Dorsolateral prefrontal cortex (tissue), 122 donors: ENCODE measurements at places on chromosomes 3 and 15. TPM values are rescaled to one million over a fixed set of nuclear protein-coding genes. Genes with fewer than 3 reads are reported as not detected.
A peak's percentile ranks its signal among the peaks of the same experiment; 100 is the strongest.

DNA sequence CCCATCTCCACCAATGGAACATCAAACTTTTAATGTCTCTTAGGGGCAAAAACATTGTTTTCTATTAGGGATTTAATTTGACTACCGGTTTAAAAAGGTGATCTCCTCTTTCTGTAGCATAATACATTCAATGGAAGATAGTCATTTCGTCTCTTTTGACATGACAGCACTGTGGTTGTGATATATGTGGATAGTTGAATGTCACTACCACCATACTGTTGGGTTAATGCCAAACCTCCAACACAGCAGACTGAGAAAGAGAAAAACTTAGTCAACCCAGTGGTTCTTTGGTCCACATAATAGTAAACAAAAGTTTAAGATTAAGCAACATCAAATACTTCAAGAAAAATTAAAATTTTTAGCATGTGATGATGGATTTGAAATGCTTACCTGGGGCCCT is 530.4 kb downstream of the AGBL1 start:
- DNase-seq, result no peak

The ACVR2B gene
- total RNA-seq, result 16.3 TPM

The SYNPR gene
- total RNA-seq, result 98.6 TPM

- no peak for DNase-seq
Measured at GRCh38 chr3:94118390-94118789, 55.5 kb downstream of the NSUN3 start.

GRCh38 chr3:24662449-24663345 is 168.0 kb upstream of the THRB start:
- DNase-seq, result no peak

DNA sequence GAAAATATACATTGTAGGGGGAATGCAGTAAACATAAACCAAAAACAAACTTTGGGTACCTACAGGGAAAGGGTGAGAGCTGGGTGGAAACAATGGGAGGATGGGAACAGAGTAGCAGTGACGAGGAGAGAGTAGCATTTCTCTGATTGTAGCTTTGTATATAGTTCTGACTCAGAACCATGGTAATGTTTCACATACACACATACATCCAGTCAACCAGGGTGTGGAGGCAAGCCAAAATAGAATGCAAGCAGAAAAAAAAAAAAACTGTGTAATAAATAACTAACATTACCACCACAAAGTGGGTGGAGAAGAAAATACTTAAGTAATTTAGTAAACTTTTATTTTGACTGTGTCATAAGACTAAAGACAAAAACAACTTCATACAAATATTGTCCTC is 27.2 kb downstream of the BCL2A1 start:
- DNase-seq, result no peak

The LPP gene
- 61.7 TPM for total RNA-seq

- DNase-seq, result no peak
Measured at GRCh38 chr3:151426341-151426657, 34.6 kb downstream of the IGSF10 start.

The ADCY5 gene
- total RNA-seq, result 75.0 TPM

DNA sequence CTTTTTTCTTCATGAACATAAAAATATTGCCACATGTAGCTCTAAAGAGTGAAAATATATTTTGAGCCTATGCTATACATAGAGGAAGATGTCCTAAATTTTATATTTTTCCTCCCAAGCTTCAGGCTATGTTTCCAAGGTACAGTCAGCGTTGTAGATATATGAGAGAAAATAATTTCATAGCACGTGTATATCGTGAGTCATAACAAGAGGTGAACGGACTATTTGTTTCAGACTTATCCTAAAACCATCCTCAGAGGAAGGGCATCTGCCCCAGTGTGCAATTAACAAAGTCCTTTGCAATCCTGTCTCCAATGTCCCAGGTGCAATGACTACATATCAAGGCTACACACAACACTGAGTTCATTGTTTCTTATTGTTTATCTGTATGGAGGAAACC is 177.3 kb upstream of the ARRDC4 start:
- DNase-seq, result no peak

- no peak for DNase-seq
Measured at GRCh38 chr3:58072052-58072762, 64.0 kb downstream of the FLNB start.

- no peak for DNase-seq
Measured at GRCh38 chr15:101131489-101132389, 120.1 kb downstream of the CHSY1 start.

- DNase-seq, result no peak
Measured at GRCh38 chr3:43638594-43639447, 17.0 kb upstream of the ANO10 start.

GRCh38 chr15:27820722-27821121 is 278.4 kb downstream of the OCA2 start:
- DNase-seq, result no peak

DNA sequence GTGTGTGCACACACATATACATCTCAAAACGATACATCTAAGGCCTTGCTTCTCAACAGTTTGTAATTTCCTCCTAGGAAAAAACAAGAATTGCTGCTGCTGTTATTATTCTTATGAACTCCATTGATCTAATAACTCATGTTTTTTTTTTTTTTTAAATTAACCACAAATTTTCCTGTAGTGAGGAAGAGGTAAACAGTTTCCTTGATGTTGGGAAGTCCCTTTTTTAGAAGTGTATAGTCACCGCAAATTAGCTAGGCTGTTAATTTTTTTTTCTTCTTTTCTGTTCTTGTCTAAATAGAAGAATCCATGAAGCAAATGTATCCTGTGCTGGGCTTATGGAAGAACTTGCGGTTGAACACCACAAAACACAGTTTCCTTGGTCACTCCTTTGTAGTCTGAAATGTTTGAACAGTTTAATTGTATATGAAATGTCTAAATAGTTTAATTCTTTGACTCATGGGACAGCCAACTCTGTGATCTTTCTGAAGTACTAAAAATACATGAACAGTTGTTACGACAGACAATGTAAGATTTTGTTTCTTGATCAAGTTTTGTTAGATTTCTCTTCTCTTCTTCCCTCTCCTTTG is 64.5 kb downstream of the MITF start:
- no peak for DNase-seq

The DLEC1 gene
- total RNA-seq, result 2.9 TPM

GRCh38 chr3:70264122-70264780 is 48.2 kb downstream of the MDFIC2 start:
- no peak for DNase-seq

- no peak for DNase-seq
Measured at GRCh38 chr3:78642226-78643035, 1125.4 kb downstream of the ROBO1 start.

GRCh38 chr3:15405448-15406050 is 21.8 kb downstream of the METTL6 start:
- no peak for DNase-seq

GRCh38 chr15:45180648-45181436 is 6.9 kb downstream of the SHF start:
- no peak for DNase-seq

DNA sequence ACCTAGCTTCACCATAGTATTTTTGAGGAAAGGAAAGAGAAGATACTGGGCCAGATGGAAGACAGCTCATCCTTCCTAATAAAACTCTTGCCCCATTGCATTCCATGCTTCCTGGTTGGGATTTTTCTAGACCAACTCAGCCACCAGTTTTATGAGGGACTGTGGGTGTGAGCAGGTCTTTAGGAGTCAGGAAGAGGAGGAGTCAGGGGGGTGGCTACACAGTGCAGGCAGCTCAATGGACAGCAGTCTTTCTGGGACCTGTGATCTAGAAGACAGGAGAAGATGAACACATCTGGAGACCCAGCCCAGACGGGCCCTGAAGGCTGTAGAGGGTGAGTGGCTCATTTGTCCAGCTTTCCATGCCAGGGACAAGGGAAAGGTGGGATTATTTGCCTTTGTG is at the start of gene NOX5:
Gene NOX5, plus strand, starts transcription at position 242 of the 400 bp plus-strand sequence. Its CDS starts 41 bp downstream, at position 283.
- no peak for DNase-seq

The PLA2G4D gene
- 0.36 TPM for total RNA-seq

The LMCD1 gene
- total RNA-seq, result 15.7 TPM

DNA sequence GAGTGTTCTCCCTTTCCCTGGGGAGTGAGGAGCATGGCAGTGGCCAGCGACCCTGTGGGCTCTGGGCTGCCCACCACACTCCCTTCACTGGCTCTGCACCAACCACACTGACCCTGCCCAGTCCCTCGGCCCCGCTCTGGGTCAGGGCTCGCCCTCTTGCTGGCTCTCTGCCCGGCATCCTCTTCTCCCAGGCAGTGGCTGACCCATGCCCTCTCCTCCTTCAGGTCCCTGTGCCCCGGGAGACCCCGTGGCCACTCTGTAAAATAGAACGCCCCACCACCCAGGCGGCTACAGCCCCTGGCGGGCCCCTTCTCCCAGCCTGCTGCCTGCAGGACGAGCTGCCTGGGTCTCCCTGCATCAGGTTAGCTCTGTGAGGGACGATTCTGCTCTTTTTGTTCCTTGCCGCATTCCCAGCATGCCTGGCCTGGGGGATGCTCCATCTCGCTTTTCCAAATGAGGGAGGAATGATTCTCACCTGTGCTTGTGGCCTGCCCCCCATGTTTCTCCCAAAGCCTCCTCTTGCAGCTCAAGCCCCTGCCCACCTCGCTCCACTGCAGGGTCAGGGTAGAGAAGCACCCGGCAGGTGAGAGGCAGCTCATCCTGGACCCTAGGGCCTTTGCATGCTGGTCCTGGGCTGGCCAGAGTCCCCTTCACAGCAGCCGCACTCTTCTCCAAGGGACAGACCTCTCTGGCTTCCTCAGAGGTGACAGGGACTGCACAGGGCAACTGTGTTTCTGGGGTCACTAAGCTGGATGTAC is 14.5 kb upstream of the CFAP100 start:
- peak; percentile 9 for DNase-seq

The EPHB1 gene
- 16.8 TPM for total RNA-seq

DNA sequence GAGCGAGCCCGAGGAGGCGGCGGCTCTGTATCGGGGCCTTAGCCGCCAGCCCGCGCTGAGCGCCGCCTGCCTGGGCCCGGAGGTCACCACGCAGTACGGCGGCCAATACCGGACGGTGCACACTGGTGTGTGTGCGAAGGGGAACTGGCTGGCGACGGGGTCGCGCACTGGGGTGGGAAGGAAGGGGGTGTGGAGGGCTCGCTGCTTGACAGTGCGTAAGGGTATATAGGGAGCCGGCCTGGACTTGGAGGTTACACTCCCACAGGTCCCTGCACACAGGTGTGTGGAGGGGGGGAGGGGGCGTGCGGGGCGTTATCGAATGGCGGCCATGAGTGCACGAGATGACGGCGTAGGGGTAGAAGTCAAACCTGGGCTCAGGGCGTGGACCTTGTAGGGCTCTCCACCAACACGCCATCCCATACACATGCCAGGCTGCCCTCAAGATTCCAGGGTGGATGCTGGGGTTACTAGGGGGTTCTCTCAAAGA is 389 bp downstream of the APEH start:
- no peak for DNase-seq

GRCh38 chr3:30263238-30263924 is 343.0 kb upstream of the TGFBR2 start:
- no peak for DNase-seq

GRCh38 chr3:124934577-124934976 is at the start of gene MUC13:
Gene MUC13 (minus strand): TSS chr3:124934751. CDS start chr3:124934712, 39 bp downstream.
- DNase-seq, result no peak

GRCh38 chr3:101825904-101826445 is 23.3 kb upstream of the NFKBIZ start:
- no peak for DNase-seq

- no peak for DNase-seq
Measured at GRCh38 chr3:99659951-99660350, 21.6 kb downstream of the COL8A1 start.

DNA sequence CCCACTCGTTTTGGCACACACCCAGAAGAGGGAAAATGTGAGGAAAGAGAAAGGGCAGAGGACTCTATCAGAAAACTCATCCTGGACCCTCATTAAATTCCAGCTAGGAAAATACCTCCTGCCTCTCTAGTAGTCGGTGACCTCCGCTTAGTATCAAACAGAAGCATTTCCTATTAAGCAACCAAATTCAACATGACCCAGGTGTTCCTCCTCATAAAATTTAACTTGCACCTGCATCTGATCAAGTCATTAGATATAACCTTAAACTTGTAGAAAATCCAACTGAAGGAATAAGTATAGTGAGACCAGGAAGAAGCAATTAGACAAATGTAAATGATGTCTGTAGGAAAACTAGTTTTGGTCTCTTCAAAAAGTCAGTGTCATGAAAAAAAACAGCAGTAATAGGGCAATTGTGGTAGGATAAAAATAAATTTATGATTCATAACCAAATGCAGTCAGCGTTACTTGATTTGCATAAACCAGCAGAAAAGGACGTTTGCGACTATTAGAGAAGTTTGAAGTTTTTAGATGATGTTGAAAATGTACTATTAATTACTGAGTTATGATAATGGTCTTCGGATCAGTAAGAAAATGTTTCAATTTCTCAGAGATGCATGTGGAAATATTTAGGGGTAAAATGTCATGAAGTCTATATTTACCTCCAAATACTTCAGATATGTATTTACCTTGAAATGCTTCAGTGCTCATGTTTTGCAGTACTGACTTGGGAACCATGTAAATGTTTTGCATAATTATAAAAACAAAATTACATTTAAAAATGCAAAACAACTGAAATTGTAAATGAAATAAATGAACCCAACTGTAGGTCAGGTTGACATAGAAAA is 44.6 kb downstream of the LDHAL6B start:
- DNase-seq, result no peak

- no peak for DNase-seq
Measured at GRCh38 chr15:62069551-62069950, 2.8 kb downstream of the C2CD4A start.

The PIERCE2 gene
- 4.2 TPM for total RNA-seq

DNA sequence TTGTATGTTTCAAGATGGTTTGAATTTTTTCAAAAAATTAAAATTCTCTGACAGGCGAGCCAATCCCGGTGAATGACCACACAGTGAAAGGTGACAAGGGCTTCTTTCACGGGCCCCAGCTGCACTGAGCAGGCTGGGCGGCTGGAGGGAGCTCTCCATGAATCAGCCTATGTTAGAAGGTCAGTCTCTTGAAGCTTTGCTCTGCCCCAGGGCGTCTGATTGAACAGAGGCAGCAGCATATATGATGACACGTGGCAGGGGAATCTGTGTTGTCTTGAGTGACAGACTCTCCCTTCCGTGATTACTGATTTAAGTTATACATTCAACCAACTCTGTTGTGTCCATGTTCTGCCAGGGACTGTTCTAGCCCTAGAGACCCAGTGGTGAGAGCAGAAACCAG is 51.5 kb downstream of the ISG20 start:
- peak; percentile 35 for DNase-seq

- no peak for DNase-seq
Measured at GRCh38 chr3:166759736-166760513, 620.2 kb downstream of the ZBBX start.
